Kasumi-1 (cell line): ENCODE measurements at places on chromosomes 2 and 18.

GRCh38 chr2:32678825-32679224 is 51.0 kb downstream of the TTC27 start:
- no peak for DNase-seq

DNA sequence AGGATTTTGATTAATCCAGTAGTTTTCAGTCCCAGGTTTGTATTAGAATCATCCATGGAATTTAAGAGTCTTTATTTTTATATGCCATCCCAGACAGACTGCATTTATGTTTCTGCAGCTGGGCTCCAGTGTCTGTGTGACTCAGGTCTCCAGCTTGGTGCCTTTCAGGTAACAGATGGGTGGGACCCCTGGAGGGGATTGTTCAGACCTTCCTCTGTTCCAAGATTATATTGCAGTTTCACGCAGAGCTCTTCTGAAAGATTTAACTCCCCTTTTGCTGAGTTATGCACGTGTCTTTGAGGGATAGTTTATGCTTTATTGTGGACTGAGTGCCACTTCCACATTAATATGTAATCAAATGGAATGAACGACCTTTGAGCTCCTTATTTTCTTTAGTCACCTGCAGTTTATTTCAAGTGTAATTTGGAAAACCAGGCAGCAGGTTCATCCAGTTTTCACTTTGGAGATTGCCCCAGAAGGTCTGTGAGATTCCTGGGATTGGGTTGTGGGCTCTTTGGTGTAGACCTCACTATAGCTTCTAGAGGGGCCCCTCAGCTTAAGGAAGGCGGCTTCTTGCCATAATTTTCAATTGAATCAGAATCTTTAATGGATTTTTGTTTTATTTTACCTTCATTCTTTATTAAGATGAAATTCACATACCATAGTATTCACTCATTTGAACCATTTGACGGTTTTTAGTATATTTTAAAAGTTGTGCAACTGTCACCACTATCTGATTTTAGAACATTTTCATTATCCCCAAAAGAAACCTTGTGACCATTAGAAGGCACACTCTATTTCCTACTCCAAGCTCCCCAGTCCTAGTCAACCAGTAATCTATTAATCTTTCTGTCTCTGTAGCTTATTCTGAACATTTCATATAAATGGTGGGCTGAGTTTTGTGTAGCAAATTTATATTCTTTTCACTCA is 135.0 kb downstream of the WDSUB1 start:
- no peak for DNase-seq

GRCh38 chr2:237141571-237142051 is 55.9 kb downstream of the COPS8 start:
- DNase-seq: no peak

- DNase-seq: peak; percentile 35
These were observed 319.4 kb upstream of the KCNH7 start for GRCh38 chr2:163157891-163158496.

- DNase-seq: no peak
These were observed 465.7 kb downstream of the FBXO15 start for GRCh38 chr18:73681912-73682311.

DNA sequence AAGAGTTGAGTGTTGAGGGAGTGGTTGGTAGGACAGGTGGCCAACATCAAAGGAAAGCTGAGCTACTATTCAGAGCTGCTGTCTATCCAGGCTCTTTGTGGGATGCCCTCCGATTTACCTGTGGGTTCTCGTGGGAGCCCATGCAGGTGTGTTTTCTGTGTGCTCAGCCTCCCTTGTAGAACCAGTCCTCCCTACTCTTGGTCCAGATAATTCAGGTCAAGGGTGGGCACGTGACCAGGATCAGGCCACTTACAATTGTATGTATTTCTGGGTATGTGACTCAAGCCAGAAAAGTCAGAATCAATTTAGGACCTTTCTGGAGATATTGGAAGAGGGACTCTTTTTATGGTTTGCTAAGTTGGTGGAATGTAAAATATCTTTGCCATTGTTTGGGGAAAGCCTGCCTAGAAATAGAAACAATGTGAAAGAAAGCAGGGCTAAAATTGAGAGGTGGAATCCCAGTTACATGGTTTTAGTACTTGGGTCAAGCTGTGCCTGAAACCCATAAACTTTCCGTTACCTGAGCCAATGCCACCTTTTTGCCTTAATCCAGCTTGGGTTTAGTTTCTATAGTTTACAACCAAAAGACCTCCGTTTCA is 93.2 kb downstream of the PDCL3 start:
- DNase-seq: no peak

DNA sequence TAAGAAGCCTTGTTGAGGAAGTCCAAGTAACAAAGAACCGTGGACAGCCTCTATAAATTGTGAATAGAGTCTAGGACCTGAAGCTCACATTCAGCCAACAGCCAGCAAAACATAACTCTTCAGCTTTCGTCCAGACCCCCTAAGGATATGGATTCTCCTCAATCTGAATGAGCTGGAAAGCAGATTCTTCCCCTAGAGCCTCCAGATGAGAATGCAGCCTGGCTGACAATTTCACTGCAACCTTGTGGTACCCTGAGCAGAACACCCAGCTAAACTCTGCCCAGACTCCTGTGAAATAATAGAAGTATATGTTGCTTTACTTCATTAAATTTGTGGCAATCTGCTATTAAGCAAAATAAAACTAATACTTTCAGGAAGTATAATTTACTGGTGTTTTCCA is 483.5 kb upstream of the SLC8A1 start:
- DNase-seq: no peak

DNA sequence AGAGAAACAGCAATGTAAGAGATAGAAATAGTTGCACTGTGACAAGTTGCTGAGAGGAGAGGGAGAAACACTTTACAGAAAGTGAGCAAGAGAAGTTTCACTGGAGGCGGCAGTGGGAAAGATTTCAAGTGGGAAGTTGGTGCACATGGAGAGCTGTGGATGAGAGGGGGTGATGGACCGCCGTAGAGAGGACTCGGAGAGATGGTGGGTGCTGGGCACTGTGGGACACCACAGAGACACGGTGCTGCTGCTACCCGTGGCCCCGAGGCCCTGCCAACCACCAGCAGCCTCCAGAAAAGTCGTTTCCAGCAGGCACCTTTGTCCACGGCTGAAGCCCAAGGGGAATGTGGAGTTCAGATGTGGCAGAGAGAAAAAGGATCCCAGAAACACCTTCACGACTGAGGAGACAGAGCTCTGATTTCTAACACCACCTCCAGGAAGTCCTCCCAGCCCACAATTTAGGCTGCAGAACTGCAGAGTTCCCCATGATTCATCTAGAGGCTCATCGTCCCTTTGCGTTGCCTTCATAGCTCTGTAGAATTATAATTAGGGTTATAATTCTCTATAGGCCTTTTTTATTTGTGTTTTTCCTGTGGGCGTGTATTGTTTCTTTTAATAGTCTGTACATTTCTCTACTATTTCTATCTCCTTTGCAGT is 15.9 kb upstream of the IGFBP2 start:
- no peak for DNase-seq

DNA sequence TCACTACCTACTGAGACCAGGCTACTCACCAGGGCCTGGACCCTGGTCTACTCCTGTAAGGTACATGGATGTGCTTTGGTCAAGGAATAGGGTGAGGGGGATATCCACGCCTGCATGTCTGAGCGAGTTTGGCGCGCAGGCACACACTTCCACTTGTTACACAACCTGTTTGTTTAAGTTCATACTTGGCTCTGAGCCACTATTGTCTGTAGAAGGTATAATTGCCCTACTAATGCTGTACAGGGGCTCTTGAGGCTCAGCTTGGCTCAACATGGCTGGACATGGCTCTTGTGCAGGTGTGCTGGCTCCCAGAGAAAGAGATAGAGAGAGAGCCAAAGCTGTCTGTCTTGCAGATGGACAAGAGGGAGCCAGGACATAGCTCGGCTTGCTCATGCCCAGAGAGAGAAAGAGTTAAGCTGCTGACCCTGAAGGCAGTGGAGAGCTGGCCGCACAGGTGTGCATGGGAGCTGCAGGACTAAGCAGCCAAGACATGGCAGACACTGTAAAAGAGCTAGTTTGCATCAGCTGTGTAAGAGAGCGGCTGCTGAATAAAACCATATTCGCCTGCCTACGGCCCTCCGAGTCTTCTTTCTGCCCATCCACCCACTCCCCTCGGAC is 35.2 kb downstream of the NPPC start:
- DNase-seq: no peak

DNA sequence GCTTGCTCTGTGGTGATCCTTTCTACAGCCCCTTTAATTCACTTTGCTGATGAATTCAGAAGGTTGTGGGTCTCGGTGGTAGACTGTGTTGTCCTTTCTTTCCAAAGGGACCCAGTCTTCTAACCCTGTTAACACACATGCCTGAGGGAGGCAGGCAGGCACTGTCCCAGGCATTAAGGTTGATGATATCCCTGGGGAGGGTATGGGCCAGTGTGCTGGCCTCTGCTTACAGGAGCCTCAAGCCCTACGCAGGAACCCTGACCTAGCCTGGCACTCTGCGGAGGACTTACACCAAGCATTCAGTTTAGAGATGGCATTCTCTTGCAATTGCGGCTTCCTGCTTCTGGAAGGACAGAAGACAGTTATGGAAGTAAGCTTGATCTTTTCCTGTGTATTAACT is 102.5 kb downstream of the PKP4 start:
- no peak for DNase-seq

GRCh38 chr18:47999801-48000248 is 69.4 kb upstream of the SMAD2 start:
- peak; percentile 96 for DNase-seq

DNA sequence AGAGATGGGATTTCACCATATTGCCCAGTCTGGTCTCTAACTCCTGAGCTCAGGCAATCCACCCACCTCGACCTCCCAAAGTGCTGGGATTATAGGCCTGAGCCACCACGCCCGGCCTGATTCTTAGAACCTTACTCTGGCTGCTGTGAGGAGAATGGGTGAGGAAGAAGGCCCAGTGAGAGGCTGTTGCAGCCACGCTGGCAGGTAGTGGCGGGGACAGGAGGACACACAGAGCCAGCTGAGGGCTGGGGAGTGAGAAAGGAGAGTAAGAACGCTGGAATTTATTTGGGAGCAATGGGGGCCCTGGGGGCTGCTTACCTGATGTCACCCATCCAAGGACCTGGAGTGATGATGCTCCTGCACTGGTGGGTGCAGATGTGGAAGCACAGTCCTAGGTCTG is 153.8 kb upstream of the SIX3 start:
- no peak for DNase-seq

- DNase-seq: no peak
These were observed 8.1 kb upstream of the ATRAID start for GRCh38 chr2:27203741-27204140.

GRCh38 chr2:119440501-119440870 is 8.8 kb downstream of the TMEM37 start:
- no peak for DNase-seq

DNA sequence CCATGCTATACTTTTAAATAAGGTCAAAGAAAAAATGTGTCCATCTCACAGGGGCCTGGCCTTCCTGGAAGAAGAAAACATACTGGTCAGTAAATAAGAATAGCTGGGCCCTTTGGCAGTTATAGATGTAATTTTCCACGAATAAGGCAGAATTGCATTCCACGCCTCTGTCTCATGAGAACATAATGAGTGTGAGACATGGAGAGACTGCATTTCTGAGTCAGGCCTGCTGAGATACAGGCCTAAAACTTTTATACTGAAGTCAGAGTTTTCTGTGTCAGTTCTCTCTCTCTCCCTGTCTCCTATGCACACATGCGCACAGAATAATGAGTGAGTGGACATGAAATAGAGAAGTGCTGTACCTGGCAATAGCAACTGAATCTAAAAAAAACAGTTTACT is 20.4 kb upstream of the IL1R1 start:
- no peak for DNase-seq

DNA sequence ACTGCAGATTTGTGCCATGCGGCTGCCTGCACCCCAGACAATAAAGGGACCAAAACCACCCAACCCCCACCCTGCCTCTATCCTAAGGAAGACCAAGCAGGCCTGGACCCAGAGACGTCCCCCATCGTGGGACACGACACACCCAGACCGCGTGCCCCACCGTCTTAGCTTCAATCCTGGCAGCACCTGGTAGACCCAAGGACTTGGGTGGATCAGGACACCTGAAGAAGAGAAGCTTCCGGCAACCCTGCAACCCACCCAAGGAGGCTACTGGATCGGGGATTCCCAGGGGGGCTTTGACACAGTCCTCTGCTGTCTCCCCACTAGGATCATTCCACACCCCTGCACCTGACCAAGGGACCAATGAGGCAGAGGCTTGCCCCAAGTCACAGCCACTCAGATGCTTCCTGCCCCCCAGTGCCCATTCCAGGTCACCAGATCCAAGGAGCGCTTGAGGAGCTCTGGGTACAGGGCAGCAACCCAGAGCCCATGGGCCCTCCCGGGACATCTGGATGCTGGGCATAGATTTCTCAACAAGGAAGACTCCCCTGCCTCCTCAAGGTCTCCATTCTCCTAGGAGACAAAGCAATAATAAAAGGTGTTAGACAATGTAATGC is 3.6 kb downstream of the ALPI start:
- DNase-seq: no peak

- DNase-seq: no peak
These were observed 128.1 kb upstream of the SERTAD2 start for GRCh38 chr2:64781711-64782390.
